Fibroblast of upper back skin (primary cell): ENCODE measurements at places on chromosomes 1 and 21.

DNA sequence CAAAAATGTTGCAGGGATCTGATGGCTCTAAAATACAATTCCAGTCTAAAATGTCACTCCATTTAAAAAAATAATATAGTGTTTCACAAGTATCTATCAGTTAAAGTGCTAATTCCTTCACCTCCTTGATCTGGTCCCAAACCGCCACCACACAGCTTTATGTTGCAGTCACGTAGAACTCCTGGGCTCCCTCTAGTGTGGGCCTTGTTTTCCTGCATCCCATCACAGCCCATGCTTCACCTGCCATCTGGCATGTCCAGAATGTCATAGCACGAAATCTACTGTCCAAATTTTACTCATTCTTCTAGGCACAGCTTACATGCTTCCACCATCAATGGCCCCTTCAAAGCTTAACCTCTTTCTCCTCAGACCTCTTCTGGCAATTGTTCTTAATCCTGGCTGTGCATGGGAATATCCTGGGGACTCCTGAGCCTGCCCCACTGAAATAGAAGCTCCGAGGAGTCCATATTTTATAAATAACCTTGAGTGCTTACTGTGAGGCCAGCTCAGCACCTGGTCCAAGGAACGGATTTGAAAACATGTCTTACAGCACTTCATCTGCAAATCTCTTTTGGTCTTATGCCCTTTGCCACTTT is 15.5 kb downstream of the FYB2 start:
- DNase-seq = peak; percentile 25

- no peak for DNase-seq
These were observed 37.2 kb downstream of the PDPN start for GRCh38 chr1:13620825-13621224.

DNA sequence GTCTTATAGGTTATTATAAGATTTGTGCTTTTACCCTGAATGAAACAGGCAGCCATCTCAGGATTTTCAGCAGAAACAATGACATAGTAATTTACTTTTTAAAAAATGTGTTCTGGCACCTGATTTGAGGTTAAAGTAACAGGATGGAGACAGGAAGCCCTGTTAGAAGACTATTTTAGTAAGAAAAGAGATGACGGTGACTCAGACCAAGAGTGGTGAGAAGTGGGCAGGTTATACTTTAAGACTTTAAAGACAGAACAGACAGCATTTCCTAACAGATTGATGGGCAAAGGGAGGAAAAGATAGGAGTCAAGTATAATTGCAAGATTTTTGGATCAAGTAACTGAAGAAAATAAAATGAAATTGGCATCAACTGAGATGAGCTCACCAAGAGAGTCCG is 436.8 kb upstream of the NR5A2 start:
- no peak for DNase-seq

DNA sequence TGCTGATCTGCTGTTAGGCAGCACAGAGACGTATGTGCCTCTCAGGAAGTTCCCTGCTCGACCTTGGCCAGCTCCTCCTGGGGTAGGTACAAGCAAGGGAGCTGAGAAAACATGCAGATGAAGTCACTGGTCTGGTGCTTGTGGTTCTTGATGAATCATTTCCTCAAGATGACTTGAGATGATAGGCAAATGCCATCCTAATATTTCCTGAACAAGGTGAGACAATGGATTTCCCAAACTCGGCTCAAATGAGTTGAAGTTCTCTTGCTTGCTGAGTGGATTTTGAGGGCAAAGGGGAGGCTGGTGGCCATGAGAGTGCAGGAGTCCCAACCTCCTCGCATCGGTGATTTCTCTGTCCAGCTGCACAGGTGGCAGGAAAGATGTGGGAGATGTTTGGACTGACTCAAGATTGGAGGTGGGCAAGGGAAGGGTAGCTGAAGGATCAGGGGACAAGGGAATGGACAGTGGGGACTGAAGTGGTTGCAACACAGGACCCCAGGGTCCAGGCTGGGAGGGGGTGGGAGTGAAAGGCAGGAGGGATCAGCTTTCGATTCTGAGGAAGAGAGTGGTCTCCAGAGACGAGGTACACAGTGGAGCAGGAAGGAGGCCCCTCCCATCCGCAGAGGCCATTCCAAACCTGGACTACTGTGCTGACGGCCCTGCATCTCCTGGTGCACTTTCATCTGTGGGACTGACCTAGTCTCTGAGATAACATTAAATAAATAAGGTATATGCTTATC is 63.9 kb downstream of the CAPN2 start:
- peak; percentile 67 for DNase-seq

- DNase-seq = no peak
These were observed 4.2 kb downstream of the SPATA46 start for GRCh38 chr1:162372159-162373071.

DNA sequence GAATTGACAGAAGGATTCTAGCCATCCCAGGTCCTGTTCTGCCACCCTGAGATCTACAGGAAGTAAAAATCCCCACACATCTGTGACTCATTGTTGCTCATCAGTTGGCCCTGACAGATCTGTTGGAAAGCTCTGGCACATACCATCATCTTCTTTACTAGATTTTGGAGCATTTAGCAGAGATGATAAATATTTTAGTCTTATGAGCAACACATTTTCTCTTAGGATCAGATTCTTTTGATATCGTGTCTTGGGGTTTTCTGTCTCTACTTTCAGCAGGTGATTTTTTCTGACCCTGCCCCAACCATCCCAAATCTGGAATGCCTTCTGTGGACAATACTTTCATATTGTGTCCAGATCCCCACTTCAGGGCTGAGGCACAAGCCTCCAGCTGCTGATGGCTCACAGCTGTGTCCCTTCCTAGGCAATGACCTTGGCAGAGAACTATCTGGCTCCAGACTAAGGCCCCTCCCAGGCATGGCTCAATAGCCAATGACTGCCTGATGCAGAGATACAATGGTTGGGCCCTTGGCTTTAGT is 102.8 kb downstream of the GDAP2 start:
- peak; percentile 92 for DNase-seq

GRCh38 chr1:201505503-201505890 is 1.4 kb downstream of the CSRP1 start:
- peak; percentile 71 for DNase-seq

DNA sequence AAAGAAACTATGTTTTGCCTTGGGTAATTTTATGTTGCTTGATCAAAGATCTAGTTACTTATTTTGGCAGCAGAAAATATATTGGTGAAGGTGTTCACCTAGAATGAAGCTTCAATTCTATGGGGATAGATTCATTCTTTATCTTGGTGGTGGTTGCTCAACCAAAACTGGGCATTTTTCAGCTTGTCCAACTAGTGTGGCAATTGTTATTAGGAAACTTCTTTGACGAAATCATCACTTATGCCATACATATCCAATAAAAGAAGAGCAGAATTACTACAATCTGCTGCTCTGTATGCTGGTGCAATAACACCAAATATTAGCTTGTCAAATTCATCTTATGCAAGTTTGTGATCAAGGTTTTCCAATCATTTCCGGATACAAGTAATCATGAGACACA is 26.8 kb upstream of the TMPRSS15 start:
- no peak for DNase-seq

GRCh38 chr1:17577907-17578297 is 38.4 kb downstream of the ARHGEF10L start:
- DNase-seq = no peak

- DNase-seq = no peak
These were observed 41.6 kb upstream of the GUCA2A start for GRCh38 chr1:42206164-42206563.

DNA sequence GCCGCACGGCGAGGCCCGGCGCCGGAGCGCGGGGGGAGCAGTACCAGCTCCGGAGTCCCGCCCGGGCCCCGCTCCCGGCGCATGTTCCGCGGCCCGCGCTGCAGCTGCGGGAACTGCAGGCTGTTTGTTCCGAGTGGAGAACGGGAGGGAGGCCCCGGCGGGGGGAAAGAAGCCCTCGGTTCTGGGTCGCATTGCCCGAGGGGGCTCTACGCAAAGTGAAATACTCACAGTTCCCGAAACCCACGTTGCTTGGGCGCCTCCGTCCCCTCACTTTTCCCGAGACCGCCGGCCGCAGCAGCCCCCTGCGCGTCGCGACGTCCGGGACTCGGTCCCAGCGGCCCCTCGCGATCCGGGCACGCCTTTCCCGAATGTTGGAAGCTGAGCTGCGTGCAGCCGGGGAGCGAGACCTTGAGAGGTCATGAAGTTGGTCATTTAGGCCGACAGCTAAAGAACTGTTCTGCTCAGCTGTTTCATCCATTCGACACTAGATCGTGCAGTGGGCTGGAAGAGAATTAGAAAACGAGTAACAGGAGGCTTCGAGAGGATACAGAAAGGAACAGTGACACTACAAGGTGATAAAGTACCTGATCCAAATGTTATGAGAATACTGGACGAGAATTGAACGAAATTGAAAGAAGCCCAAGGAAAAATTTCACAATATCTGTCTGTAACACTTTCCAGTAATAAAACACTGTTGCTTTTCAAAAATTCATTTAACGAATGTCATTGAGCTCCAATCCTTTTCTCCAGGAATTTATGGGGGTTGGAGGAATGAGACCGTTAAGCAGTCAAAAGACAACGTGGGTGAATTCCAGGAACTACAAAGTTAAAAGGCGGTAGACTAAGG is 657 bp upstream of the LIN9 start:
- DNase-seq = no peak

GRCh38 chr1:162689745-162690671 is 57.7 kb downstream of the DDR2 start:
- DNase-seq = no peak

GRCh38 chr21:28767523-28767922 is 225.2 kb downstream of the LTN1 start:
- no peak for DNase-seq

GRCh38 chr1:159921251-159921650 is 4.1 kb downstream of the TAGLN2 start:
- no peak for DNase-seq

GRCh38 chr1:184424945-184425344 is 38.1 kb downstream of the C1orf21 start:
- DNase-seq = no peak

DNA sequence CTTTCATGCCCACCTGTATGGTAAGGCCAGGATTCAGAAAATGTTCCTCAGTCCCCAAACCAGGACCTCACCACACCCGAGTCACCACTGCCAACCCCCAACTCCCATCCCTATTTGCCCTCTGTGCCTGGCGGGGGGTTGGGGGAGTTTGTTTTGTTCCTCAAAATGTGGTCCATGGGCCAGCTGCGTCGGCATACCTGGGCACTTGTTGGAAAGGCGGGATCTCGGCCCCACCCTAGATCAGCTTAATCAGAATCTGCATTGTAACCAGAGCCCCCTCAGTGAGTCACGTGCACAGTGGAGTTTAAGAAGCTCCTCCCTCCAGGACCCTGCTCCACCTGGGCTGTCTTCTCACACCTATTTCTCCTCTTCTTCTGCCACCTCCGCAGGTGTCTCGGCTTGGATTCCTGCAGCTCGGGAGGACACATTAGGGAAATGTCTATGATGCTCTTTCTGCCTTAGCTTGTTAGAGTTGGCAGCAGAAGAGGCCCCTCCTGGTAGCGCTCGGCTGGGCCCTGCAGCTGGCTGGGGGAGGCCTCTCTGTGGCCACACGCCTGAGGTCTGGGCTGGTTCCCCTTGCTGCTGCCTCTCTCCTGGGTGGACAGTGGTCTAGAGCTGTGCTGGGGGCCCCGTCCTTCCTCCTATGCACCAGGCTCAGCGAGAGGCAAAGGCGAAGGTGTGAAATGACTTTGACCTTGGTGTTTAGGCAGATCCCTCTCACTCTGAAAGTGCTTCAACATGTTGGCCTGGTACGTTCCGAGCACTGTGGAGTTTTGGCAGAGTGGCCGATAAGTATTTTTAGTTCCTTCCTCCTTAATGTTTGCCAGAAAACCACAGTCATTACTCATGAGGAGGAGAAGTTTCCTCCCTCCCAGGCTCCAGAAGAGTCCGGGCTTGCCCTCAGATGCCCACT is 41.8 kb upstream of the CAMTA1 start:
- peak; percentile 86 for DNase-seq

GRCh38 chr1:59266180-59266926 is 30.5 kb upstream of the FGGY start:
- DNase-seq = no peak

GRCh38 chr1:225770561-225771248 is 6.9 kb upstream of the SRP9 start:
- DNase-seq = peak; percentile 33

GRCh38 chr1:61198554-61198953 is 116.2 kb downstream of the NFIA start:
- DNase-seq = no peak

GRCh38 chr1:232036181-232036933 is 409.8 kb downstream of the DISC1 start:
- DNase-seq = no peak

DNA sequence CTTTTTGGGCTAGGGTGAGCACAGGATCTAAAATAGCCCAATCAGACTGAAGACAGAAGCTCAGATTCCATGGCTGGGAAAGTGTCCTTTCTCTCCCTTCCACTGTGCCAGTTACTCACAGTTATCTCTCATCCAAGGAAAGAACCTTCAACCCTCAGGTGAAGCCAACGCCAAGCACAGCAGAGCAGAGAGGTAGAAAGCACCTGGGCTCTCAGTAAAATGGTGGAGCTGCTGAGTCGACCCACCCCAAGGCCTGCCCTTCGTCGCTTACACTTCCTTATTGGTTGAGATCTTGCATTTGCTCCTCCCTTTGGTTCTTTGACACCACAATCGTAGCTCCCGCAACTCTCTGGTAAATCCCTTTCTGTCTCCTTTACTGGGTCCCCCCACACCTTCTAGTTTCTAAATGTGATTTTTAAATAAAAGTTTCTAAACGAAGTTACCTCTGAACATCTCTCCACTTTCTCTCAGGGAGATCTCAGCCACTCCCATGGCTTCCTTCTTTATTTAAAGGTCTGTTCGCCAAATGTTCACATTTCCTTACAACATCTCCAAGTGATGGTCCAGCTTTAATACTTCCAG is 27.5 kb upstream of the SLC30A1 start:
- no peak for DNase-seq

DNA sequence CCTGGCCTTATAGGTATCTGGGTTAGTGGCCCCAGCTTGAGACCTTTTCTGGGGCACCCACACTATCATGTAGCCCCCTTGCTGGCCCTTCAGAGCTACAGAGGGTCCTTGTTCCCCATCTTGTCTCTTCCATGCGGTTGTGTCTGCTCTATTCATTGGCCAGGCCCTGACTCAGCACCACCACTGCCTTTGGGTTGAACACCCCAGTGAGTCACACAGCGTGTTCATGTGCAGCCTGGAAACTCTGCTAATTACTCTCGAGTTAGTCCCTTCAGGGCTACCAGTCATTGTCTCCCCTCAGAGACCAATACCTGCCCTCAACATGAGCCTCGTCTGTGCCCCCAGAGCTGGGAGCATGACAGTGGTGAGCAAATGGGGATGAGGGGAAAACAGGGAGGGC is 28.2 kb upstream of the IKBKE start:
- DNase-seq = peak; percentile 40

- DNase-seq = no peak
These were observed 37.4 kb downstream of the CFAP74 start for GRCh38 chr1:1966071-1966740.

DNA sequence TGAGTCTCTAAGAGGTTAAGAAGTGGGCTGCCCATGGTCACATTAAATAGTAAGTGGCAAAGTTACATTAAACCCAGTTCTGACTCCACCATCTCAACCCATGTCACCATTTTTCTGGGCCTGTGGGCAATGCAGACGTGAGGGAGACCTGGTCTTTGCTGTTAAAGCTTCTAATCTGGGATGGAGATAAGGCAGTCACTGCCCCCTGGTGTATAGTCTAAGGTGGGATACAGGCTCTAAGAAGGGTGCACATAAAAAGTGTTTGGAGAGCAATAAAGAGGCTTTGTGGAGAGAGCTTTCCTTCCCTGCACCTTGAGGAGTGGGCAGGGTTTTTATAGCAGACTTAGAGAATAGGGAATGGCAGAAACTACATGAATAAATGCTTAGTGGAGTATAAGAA is 141.3 kb downstream of the ROR1 start:
- DNase-seq = peak; percentile 53

GRCh38 chr1:21318714-21319159 is 28.5 kb upstream of the ECE1 start:
- DNase-seq = peak; percentile 82

- no peak for DNase-seq
These were observed 348.2 kb downstream of the MATN1 start for GRCh38 chr1:30375156-30375555.
